H4 (cell line): ENCODE measurements at places on chromosomes 12 and 14. TPM values are rescaled to one million over a fixed set of nuclear protein-coding genes. Genes with fewer than 3 reads are reported as not detected.

DNA sequence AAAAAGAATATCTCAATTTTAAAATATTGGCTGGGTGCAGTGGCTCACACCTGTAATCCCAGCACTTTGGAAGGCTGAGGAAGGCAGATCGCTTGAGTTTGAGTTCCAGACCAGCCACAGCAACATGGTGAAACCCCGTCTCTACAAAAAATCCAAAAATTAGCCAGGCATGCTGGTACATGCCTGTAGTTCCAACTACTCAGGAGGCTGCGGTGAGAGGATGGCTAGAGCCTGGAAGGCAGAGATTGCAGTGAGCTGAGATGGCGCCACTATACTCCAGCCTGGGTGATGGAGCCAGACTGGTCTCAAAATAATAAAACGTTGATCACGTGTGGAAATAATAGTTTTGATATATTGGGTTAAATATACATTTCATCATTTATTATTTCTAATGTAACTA is 5.7 kb downstream of the MTRFR start:
- DNase-seq = no peak

The RNASE7 gene
- not detected in 2 replicates for total RNA-seq

The TEX52 gene
- not detected in 2 replicates for total RNA-seq

The PPP4R4 gene
- 3.3 and 3.8 TPM in 2 replicates for total RNA-seq

The HOXC5 gene
- not detected in 2 replicates for total RNA-seq

The BEGAIN gene
- total RNA-seq = 1.8 TPM in 1 of 2 replicates, not detected in the other

- DNase-seq = peak; percentile 40
Measured at GRCh38 chr14:75306927-75307699, 28.5 kb downstream of the FOS start.

GRCh38 chr14:68293404-68293803 is 473.8 kb downstream of the RAD51B start:
- no peak for DNase-seq

The AQP2 gene
- total RNA-seq = not detected in 2 replicates

DNA sequence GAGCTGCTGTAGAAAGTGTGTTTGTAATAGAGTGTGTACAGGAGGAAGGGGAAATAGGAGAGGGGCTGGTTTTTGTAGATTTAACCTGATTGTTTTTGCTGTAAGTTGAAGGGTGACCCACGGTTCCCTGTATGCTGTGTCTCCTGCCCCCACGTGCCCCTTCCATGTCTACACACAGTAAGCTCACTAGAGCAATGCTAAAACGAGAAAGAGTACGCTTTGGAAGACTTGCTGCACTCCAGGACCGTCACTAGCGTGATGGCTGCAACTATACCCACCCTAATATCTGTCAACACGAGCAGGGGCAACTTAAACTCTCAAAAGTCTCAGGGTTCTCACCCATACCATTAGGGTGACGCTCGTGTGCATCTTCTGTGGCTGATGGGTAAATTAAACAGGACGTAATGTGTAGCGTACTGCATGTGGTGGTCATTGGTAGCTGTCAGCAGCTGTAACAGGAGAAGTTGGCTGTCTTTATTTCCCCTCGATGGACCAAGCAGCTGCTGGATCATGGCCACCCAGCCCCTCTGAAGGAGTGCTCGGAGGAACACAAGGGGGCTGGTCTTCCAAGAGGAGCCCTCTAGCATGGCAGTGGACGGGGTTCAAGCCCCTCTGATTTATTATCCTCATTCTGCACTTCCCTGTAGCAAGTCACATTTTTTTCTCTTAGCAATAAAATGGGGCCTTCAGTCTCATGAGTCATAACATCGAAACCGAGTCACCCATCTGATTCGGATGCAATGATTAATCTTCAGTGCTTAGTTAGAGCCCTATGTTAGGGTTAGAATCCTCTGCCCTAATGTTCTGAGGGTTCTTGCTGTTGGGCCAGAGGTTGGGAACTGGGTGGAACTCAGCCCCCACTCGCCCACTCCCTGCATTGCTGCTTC is 14.0 kb downstream of the CCND2 start:
- DNase-seq = no peak

GRCh38 chr12:72888693-72889092 is 616.5 kb downstream of the TRHDE start:
- no peak for DNase-seq

DNA sequence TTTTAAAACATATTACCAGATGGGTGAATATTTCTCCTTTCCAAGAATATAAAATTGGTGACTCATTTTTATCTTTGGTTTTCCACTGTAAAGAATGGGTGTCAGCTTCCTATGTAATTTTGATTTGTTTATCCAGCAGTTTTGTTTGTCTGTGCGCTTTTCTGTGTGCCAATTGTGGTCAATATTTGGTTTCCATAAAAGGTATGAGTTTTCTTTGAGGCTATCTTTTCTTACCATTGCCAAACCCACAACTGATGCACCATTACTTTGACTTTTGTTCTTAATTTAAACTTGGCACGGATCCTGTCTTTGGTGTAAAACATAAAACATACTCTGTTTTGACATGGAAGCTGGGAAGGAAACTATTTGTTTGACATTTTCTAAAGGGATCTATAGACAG is 78.8 kb upstream of the NAV3 start:
- DNase-seq = peak; percentile 60

GRCh38 chr12:116600959-116601918 is 42.1 kb downstream of the MAP1LC3B2 start:
- no peak for DNase-seq

- DNase-seq = no peak
Measured at GRCh38 chr14:24040692-24041091, 11.1 kb upstream of the CARMIL3 start.

The STXBP6 gene
- total RNA-seq = 22.3 and 22.8 TPM in 2 replicates
